ENCODE measurements at places on chromosomes 2 and 18. TPM values are rescaled to one million over a fixed set of nuclear protein-coding genes. Genes with fewer than 3 reads are reported as not detected.

- DNase-seq: no peak
Observed at GRCh38 chr2:12705742-12706141, 11.0 kb upstream of the TRIB2 start.

GRCh38 chr2:49843314-49843713 lies 689.0 kb upstream of the FSHR start:
- no peak for DNase-seq

ARHGAP28 gene
- polyA plus RNA-seq: 19.5 TPM

GRCh38 chr18:23066060-23066459 lies 69.2 kb upstream of the CABLES1 start:
- no peak for DNase-seq

NABP1 gene
- polyA plus RNA-seq: 8.7 TPM

SLC25A12 gene
- 53.3 TPM for polyA plus RNA-seq

MYO5B gene
- 3.0 TPM for polyA plus RNA-seq
